ENCODE measurements at places on chromosomes 11 and 22.

DNA sequence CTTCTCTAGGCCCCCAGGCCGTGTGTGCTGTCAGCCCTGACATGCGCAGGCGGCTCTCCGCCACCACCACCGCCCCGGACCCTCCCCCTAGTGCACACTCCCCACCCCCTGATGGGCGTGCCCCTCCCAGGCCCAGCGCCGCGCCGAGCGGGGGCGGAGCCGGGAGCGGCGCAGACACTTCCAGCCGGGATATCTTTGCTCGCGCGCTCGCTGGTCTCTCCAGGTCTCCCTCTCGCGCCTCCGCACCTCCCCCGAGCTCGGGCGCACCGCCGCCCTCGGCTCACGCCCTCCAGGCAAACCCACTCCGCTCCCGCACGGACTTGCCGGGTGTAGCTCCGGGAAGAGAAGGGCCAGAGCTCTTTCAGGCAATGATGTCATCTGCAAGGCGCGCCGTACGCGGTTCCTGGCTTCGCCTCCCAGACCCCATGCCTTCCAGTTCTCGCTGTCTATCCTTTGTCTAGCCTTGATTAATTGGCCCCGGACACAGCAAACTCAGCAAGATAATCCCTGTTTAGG, at the start of gene SCN3B:
TSS of gene SCN3B (minus strand) at position 59 of the 516 bp plus-strand sequence. CDS start 823 bp downstream, outside the sequence.
- peak; percentile 17 for DNase-seq

DNA sequence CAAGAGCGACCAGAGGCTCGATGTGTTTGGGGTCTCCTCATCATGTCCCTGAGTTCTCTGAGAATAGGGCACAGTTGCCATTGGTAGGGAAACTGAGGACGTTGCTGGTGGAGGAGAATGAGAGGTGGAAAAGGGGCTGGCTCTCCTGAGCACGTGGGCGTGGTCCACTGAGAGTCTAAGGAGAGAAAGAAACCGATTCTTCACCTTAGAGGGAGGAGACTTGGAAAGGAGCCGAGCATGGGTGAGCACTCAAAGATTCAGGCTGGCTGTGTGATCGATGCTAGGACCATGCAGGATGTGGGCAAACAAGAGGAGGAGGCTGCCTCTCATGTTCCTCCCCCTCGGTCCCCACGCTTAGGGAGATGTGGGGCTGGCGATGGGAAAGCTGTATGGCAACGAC, 19.8 kb upstream of the TLCD5 start:
- no peak for DNase-seq

DNA sequence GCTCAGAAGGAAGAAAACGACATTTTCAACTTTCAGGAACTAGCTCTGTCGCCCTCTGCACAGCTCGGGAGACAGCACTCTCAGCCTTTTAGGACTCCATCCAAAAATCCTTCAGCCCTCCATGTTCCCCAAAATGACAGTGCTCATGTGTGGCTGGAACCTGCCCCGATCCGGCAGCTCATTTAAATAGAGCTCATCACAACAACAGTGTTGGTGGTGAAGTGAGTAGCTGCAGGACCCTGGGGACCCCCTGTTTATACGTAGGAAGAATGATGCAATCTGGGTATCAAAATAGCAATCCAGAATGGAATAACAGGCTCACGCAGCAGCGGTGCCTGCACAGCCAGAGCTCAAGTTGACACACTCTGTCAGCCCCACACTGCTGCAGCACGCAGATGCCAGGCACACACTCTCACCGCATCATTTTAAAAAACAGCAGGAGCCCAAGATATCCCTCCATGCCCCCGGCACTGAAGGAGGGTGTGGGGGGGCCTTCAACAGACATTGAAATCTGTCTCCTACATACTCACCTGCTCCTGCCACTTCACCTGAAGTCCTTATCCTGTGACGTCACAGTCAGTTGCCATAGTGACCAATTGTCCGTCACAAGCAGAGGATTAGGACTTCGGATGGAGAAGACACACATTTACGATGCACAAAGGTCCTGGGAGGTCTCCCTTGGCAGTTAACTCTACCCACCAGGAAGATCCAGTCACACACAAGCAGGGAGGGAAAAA, 24.0 kb downstream of the TRIM66 start:
- DNase-seq = no peak

DNA sequence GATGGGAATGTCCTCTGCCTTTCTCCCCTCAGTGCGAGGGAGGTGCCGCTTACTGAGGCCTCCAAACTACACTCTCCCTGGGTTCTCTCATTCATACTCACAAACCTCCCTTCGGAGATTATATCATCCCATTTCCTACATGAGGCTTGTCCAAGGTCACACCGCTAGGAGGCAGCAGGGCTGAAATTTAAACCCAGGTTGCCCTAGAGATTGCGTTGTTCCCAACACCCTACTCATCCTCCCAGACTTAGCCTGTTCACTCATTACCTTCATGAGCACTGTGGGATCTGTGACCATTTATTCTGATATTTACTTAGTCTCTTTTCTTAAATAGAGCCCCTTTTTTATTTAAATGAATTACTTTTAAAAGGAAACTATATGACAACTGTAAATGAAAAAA, 31.1 kb downstream of the SDHAF2 start:
- DNase-seq = no peak

GRCh38 chr22:36452250-36452977, 29.0 kb downstream of the TXN2 start:
- DNase-seq = peak; percentile 24

- DNase-seq = no peak
Measured at GRCh38 chr11:1458340-1459218, 28.0 kb downstream of the MOB2 start.

DNA sequence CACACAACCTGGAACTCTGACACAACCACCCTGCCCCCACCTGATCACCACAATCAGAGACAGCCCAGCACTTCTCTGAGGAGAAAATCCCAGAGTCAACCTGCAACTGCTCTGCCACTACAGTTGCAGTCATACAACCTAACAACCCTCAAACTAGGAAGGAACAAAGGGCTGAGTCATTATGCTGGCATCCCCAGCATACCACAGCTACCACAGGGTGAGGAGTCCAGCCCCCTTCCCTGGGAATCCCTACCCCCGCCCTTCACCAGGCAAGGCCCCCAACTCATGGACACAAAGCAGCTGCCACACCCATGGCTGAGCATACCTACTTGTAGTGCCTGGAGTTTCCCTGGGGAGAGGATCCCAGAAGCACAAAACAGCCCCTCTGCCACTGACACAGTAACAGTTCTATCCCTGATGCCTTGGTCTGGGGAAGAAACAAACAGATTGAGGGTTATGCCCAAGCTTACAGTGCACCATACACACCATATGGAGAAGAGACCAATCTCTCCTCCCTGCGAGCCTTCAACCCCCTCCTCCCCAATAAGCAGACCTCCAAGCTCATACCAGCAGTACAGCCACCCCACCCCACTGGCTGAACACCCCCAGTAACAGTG, 68.5 kb upstream of the C11orf58 start:
- DNase-seq = no peak

DNA sequence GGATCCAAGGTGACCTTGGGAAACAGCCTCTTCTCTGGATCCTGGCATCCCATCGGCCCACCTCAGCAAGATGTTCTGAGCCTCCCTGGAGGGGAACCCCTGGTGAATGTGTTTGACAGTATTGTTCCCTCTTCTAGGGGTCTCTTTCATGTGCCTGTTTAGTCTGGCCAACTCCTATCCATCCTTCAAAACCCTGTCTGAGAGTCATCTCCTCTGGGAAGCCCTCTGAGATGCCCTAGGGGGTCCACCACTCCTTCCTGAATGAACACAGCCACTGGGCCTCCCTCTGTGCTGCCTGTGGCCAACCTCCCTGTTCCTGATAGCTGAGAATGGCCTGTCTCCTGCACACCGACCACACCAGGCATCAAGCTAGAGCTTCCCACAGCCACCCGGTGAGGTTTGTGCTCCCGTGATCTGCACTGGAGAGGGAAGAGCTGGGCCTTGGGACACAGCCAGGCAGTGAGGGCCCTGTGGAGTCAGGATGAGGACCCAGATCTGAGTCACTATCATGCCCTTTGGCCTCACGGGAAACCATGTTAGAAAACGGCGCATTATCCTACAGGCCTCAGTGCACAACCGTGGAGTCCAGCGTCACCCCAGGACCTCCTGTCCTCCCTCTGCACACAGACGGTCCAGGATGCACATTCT, 8.8 kb downstream of the WNT7B start:
- no peak for DNase-seq

DNA sequence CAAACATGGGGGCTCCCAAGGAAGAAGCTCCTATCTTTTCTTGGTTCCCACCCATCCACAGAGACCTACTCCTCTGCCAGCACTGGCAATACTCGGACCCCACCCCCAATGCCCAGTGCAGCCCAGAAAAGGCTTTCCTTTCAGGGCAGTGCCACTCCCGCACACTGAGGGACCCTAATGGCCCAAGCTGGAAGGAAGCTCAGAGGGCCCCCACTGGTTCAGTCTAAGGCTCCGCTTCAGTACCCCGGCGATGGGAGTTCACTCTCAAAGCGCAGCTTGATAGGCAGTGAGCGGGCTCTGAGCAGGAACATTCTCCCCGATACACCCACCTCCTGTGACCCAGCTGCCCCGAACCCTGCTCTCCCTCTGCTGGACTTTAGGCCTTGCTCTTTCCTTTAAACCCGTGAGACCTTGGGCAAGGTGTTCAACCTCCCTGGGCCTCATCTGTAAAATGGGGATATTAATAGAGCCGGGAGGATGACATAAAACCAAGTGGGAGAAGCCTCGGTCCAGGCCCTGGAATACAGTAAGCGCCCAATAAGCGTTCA, 48.4 kb downstream of the CHRDL2 start:
- DNase-seq = no peak

- DNase-seq = no peak
Measured at GRCh38 chr11:30426781-30427180, 103.9 kb downstream of the ARL14EP start.

DNA sequence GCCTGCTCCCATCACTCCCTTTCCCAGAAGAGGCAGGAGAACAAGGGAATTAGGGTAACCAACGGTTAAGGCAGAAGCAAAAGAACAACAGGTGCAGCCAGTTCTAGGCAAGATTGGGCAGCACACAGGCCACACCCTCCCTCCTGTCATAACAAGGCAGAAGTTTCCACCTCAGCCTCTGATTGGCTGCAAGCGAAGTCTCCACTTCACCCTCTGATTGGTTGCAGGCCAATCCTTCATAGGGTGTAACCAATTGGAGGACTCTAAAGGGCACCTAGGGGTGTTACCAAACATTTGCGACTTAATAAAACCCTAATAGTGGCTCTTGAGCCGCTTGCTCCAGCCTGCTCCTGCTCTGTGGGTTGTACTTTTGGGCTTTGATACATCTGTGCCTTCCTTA, 153.8 kb downstream of the CACNA1I start:
- no peak for DNase-seq

- peak; percentile 98 for DNase-seq
Measured at GRCh38 chr11:66408488-66409214, 12.2 kb upstream of the NPAS4 start.

GRCh38 chr11:119691020-119691666, 37.9 kb downstream of the NECTIN1 start:
- DNase-seq = no peak

DNA sequence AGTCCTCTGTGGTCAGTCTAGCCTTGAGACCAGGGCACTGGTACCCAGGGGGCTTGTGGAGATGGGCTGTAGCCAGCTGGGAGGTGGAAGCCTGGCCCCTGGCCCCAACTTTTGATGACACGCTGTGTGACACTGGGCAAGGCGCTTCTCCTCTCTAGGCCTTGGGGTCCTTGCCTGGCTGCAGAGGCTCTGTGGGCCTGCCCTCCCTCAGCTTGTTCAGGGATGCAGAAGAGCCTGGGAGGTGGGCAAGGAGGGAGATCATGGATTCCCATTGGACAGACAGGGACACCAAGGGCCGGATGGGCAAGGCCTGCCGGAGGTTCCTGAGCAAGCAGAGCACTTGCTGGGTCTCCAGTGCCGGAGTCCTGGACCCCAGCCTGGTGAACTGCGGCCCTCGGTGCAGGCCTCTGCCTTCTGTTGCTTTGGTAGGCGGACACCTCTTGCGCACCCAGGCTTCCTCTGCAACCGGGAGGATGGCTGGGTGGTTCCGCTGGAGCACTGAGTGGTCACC, 1.3 kb upstream of the PPP2R5B start:
- DNase-seq = no peak

GRCh38 chr11:118634431-118635236, 27.2 kb downstream of the PHLDB1 start:
- peak; percentile 19 for DNase-seq

GRCh38 chr22:29117799-29118477, 45.1 kb downstream of the KREMEN1 start:
- no peak for DNase-seq

DNA sequence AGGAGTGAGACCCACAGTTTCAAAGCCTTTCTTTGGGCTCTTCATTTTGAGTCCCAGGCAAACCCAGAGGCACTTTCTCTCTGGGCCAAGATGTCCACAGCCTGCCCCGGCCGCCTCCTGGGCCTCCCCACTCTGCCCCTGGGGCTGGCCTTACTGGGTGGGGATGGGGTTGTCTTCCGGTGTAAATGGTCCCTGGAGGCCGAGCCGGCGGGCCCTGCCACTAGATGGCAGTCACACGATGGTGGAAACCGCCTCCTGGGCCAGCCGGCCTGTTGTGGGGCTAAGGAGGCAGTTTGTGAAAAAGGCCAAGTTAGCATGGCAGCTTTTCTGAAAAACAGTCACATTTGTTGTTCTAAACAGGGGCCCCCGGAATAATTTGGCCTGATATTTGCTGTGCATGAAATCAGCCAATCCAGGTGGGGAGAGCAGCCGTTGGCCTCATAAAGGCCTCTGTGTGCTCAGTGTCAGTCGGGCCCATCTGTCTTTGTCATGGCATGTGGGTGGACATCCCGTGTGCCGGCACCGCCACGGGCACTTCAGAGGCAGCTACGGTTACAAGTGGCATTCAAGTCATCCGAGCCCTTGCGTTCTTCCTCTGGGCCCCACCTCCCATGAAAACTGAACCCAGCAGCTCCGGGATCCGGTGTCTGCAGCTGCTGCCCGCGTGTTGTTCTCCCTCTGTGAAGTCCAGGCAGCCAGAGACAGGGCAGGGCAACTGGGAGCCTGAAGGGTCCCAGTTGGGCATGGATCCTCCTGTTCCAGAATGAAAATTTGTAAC, 6.5 kb downstream of the MRPL23 start:
- DNase-seq = peak; percentile 20

GRCh38 chr11:97722065-97722464, 1298.7 kb upstream of the CNTN5 start:
- DNase-seq = no peak

DNA sequence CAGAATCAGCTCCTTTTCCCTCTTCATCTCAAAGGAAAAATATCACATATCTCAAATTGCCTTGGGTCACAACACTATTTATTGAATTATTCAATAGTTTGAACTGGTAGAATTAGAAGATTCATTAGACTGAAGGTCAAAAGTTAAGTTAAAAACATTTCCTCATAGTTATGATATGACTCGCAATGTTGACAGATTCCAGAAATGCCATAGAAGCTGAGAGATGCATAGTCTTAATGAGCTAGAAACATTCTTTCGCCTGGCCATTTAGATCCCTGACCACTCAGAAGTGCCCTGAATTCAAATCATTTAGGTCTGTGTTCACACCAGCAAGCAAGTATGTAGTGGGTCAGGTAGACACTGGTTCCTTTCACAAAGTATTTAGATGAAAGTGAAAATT, 44.4 kb downstream of the FAT3 start:
- no peak for DNase-seq

- no peak for DNase-seq
Measured at GRCh38 chr22:27212102-27212501, 554.7 kb downstream of the MIAT start.

All from stimulated activated CD4-positive, alpha-beta T cell treated with anti-CD3 and anti-CD28 coated beads, Interleukin-2, amount 100 ng/mL, for 24 hours (primary cell).